ENCODE measurements at places on chromosomes 12 and 14.

- no peak for DNase-seq
Observed at GRCh38 chr14:67733616-67734015, 31.9 kb downstream of the RDH12 start.

GRCh38 chr14:97977651-97978261 is 1180.6 kb downstream of the VRK1 start:
- peak; percentile 83 for DNase-seq

DNA sequence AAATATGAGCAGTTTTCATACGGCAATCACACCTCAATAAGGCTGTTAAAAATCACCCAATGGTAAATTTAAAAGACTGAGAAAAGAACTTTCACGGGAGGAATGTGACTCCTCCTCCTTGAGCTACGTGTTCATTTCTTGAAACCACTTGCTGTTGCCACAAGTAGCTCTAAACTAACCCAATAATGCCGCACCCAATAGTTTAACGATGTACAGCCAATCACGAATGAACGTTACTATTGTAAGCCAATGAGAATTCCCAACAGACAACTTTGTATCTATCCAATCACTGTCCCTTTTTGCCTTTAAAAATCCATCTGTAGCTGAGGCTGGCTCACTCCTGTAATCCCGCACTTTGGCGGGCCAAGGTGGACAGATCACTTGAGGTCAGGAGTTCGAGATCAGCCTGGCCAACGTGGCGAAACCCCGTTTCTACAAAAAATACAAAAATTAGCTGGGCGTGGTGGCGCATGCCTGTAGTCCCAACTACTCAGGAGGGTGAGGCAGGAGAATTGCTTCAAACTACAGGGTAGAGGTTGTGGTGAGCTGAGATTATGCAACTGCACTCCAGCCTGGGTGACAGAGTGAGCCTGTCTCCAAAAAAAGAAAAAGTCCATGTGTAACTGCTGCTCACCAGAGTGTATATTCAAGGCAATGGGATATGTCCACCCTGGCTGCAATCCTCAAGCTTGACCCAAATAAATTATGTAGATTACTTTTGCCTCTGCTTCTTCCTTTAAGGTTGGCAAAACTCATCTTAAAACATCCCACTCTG is 24.4 kb upstream of the BTBD6 start:
- no peak for DNase-seq

GRCh38 chr12:90062799-90063198 is 354.2 kb upstream of the ATP2B1 start:
- no peak for DNase-seq

GRCh38 chr14:59343585-59343984 is 121.6 kb downstream of the GPR135 start:
- DNase-seq: no peak

GRCh38 chr14:88618476-88618875 is 55.6 kb downstream of the ZC3H14 start:
- no peak for DNase-seq

- DNase-seq: no peak
Observed at GRCh38 chr12:77845831-77846230, 15.1 kb downstream of the NAV3 start.

DNA sequence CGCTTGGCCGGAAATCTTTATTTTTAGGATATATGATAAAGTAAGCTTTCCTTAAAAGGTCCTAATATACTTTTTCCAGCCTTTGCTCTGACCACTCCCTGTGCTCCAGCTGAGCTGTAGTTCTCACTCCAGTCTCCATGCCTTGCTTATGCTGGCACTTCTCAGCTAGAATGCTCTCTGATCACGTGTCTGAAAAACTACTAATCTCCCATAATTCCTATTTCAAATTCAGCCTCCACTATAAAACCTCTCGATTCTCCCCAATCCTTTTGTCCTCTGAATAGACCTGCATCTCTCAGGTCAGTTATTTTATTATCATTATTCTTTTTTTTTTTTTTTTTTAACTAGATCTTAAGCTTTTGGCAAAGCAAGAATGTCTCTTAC is 3.7 kb downstream of the BIN2 start:
- no peak for DNase-seq

DNA sequence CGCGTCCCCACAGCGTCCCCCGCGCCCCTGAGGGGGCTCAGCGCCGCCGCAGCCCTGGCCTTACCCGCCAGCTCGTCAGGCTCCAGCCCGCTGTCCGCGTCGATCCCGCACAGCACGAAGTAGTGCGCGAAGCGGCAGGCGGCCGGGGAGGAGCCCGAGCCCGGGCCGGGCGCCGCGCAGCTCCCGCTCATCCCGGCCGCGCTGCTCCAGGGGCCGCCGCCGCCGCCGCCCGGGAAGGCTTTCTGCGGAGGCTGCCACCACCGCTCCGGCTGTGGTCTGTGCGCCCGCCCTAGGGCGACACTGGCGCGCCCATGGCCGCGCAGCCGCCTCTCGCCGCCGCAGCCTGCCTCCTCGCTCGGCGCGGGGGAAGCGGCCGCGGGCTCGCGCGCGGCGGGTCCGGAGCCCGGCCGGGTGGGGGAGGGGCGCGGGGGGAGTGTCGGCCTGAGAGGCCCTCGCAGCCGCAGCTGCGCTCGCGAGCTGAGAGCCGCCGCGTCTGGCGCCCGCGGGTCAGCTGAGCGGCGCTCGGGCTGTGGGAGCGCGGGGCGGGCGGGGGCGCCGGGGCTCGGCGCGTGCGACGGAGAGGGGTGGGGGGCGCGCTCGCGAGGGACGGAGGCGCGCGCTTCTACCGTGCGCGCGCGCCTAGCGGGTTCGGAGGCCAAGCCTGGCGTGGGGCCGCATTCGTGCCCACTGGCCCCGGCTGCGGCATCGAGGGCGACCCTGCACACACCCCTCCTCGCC is at the start of gene DENND5B:
DENND5B (minus strand) TSS at position 495 of the 738 bp plus-strand sequence; CDS start at position 191, 304 bp downstream.
- DNase-seq: no peak

GRCh38 chr12:66735275-66735674 is 56.4 kb upstream of the GRIP1 start:
- DNase-seq: peak; percentile 4

DNA sequence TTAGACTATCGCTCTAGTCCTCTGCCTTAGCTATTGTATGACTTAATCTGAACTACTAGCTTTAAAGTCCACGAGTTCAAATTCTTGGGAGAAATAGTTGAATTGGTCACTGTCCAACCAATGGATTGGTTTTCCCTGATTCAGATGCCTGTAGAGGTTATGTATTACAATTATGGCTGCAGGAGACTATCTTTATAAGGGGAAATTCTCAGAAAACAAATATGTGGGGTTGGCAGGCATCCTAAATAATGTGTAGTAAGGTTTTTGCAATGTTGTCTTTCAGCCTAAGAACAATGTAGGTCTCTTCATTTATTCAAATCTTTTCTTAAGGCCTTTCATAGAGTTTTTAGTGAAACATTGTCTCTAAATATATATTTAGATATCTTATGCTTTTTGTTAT is 26.9 kb downstream of the MYRFL start:
- no peak for DNase-seq

DNA sequence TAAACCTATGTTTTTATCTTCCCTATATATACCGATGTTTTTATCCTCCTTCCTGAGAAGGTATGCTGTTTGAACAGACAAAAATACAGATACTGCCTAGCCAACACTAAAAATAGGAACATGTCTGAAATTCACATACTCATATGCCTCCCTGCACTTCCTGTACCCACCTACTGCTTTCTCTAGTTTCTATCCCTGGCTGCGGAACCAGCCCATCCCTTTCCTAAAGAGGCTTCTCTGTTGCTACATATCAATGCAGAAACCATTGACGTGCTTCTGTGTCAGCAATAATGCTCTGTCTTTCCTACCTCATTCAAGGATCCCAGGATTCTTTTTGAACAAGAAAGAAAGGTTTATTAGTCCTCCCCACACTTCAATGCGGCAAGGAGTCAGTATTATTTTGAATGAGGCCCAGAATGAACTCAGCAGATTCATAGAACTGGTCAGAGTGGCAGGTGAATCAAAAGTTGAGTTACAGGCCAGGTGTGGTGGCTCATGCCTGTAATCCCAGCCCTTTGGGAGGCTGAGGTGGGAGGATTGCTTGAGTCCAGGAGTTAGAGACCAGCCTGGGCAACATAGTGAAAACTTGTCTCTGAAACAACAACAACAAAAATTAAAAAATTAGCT is 67.8 kb upstream of the NAP1L1 start:
- DNase-seq: no peak

DNA sequence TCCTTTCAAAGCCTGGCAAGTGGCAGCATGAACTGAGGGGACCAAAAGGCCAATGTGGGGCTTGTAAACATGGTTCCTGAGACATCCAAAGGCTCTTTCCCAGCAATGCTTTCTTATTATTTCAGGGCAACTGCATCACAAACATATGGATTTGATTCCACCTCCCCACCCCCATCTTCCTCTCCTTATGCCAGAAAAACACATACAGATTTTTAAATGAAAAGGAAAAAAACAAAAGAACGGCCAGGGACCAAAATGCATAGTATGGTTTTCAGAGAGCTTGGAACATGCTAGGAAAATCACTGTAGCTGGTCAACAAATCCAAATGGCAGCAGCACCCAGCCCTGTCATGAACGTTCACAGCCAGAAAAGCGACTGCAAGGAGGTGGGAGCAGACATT is 167.6 kb downstream of the ANO2 start:
- no peak for DNase-seq

- DNase-seq: no peak
Observed at GRCh38 chr12:98911396-98911795, 266.3 kb downstream of the APAF1 start.

DNA sequence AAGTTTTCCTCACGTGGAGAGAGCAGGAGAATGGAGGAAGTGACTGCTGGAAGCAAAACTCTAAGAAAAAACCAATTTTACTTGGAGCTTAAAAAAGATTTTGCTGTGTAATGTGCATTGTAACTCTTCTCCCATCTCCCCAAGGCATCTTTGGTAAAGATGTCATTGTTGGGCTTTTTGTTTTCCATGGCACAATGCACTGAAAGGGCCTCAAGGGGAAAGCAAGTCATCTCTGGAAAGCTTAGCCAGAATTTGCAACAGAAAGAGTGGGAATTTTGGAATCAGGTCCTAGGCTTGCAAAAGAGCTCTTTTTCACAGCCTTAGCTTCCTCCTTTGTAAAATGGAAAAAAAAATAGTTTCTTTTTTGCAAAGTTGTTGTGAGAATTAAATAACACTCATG is 7.9 kb upstream of the PPM1A start:
- DNase-seq: no peak

GRCh38 chr12:121301876-121302275 is 5.4 kb upstream of the CAMKK2 start:
- DNase-seq: no peak

DNA sequence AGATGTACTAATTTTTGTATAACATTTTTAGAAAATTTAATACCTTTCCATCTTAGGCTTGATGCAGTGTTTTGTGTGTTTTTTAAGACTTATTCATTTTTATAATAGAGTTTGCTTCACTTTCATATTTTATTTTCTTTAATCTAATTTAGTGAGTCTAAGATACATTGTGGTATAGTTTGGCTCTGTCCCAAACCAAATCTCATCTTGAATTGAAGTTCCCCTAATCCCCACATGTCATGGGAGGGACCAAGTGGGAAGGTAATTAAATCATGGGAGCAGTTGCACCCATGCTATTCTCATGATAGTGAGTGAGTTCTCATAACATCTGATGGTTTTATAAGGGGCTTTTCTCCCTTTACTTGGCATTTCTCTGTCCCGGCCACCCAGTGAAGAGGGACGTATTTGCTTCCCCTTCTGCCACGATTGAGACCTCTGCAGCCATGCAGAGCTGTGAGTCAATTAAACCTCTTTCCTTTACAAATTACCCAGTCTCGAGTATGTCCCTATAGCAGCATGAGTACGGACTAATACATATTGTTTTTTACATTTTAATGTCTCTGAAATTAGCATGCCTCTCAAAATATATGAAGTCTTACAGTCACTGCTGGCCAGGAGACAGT is 34.9 kb downstream of the GABARAPL1 start:
- no peak for DNase-seq

- no peak for DNase-seq
Observed at GRCh38 chr14:85426068-85426935, 103.6 kb upstream of the FLRT2 start.

DNA sequence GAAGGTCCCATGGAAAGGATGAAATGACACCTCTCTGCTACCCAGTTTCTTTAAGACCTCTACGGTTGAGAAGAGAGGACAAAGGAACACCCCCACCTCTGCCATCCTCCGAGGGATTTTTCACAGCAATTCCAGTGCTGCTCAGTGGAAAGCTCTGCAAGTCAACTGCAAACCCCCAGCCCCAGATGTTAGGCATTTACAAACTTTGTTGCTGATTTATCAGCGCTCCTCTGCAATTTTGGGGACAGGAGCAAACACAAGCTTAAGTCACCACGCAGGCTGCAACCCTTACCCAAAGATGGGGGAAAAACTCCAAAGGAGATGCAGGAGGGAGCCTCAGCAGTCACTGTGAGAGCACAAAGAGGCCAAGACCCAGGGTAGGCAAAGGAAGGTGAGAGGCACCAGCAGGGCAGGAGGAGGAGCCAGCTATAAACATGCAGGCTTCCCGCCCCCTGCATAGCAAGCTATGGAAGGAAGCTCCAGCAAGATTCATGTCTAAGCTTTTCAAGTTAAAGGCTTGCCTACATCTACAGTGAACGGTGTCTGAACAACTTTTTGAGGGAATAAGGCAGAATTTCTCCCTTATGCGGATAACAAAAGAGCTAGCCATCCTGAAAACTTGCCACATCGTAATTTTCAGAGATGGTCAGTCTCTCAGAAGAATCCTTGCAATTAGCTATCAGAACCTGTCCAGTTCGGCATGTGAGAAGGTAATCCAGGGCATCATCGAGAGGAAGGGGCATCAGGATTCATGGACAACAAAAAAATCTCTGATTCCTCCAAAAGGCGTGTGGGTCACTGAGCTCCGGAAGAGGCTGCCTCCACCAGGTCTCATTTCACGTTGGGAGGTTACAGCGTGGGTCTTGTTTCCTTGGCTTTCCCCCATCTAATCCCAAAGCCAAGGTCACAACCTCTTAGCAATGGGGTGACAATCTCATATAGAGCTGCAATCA is 3.9 kb downstream of the CTDSP2 start:
- DNase-seq: peak; percentile 24

DNA sequence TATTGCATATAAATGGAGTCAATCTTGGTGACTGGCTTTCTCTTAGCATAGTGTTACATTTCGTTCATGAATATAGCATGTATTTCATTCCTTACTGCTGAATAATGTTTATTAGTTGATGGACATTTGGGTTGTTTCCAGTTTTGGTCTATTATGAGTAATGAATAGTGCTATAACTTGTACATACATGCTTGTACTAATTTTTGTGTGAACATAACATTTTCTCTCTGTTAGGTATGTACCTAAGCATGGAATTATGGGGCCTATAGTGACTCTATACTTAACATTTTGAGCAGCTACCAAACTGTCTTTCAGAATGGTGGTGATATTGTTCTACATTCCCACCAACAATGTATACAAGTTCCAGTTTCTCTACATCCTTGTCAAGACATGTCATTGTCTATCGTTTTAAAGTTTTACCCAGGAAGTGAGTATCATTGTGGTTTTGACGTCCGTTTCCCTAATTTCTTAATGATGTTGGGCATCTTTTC is 23.1 kb downstream of the ATP2A2 start:
- no peak for DNase-seq

Data from activated CD4-positive, alpha-beta T cell treated with anti-CD3 and anti-CD28 coated beads, Interleukin-2, Interleukin-4, amounts not matched to agents 100 ng/mL and 50 ng/mL, durations not matched to agents 16 hours and 8 hours (primary cell).